ENCODE measurements at places on chromosomes 11 and 22.
A peak's percentile ranks its signal among the peaks of the same experiment; 100 is the strongest.

DNA sequence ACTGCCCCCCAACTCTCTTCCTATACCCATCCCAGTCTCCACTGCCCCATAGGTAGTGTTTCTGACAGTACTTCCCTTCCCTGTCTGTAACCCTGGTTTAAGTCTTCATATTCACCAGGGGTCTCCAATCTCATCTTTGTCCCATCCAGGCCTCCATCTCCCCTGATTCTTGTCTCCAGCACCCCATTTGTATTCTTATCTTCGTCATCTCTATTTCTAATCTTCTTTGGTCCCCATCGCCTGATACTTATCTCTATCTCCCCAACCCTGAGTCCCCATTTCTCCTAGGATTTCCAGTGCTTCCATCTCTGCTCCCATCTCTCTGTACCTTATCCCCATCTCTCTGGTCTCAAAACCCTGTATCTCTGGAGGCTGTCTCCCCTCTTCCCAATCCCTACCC lies 1.8 kb downstream of the PHOX2A start:
- DNase-seq, result no peak

GRCh38 chr11:125315079-125315740 lies 150.7 kb downstream of the PKNOX2 start:
- DNase-seq, result no peak

- no peak for DNase-seq
These were observed 1.3 kb downstream of the LRP5 start for GRCh38 chr11:68313574-68314202.

DNA sequence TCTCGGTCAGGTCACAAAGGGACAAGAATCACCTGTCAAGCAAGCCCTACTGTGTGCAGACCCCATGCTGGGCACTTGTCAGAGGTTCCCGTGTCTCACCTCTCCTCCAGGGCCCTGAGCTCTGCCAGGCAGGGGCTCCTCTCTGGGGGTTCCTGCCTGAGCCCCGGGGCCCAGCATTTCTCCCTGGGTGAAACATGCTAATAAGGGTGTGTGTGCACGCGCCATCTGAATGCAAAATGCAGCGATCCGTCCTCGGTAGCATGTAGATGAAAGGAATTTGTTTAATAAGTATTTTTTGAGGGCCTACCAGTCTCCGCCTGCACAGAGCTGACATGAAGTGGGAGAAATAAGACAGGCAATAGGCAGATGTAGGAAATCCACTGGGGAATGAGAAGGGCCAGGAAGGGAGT lies 5.8 kb downstream of the ELFN2 start:
- DNase-seq, result no peak

DNA sequence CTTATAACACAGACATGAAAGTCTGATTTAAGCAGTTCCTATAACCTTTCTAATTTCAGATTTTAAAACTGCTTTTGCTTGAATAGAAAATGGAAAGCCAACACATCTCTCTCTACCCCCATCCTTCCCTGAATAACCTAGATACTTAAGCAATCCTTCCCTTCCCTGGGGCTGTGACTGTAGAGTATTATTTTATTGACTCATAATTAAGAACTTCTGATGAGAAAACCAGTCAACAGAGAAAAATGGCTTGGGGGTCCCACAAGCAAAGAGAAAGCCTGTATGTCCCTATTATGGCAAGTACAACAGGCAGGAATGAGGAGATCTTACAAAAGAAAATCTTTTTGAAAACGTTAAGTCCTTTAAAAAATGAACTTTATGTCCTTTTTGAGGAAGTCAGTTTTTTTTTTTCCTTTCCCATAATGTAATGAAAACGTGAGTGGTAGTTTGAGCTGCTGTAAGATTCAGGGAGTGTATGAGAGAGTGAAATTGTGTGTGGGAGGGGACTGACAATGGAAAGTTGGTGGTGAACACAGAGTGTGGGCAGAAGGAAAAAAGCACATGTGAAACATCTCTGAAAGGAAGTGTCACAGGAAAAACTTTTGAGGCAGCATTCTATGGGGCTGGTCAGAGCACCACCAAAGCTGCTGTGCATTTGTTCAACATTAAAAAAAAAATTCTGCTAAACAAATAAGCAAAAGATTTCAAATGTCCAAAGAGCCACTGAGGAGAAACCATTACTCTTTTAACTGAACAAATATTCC lies 154.6 kb downstream of the MAML2 start:
- no peak for DNase-seq

DNA sequence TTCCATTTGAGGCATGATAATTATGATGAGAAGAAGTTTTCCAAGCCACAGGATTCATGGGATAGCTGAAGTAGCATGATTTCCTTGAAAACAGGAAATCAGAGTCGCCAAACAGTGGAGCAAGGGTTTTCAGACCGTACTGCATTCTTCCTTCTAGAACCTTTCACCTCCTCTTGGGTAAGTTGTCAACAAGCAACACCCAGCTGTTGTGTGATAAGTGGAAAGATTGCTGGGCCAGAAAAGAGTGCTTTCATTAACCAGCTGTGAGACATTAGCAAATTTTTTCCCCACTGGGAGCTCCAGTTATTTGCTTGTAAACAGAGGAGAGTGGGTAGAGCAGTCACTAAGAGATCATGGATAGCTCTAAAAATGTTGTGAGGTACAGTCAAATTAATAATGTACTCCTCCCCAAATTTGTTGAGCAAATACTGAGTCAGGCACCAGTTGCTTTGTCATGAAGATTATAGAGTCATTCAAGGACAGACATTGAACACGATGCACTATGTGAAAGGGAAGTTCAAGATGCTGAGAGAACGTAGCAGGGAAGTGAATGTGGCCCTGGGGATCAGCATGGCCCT lies 11.7 kb upstream of the MPEG1 start:
- no peak for DNase-seq

DNA sequence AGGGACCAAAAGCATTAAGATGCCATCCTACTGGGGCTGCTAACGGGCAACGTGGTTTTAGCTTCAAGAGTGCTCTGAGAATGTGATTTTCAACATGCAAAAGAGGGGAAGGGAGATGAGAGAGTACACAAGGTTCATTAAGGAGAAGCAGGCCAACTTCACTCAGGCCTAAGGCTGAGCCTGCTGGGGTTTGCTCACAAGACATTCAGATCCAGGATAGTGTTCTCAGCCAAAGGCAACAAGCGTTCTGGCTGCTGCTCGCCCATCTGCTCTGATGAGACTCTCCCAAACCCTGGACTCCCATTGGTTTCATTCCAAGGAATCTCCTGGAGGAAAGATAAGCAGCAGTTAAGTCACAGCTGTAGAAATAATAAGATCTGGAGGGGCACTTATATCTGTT lies 23.6 kb upstream of the UPB1 start:
- DNase-seq, result no peak

- no peak for DNase-seq
These were observed 121.6 kb downstream of the KCNQ1 start for GRCh38 chr11:2566223-2567025.

DNA sequence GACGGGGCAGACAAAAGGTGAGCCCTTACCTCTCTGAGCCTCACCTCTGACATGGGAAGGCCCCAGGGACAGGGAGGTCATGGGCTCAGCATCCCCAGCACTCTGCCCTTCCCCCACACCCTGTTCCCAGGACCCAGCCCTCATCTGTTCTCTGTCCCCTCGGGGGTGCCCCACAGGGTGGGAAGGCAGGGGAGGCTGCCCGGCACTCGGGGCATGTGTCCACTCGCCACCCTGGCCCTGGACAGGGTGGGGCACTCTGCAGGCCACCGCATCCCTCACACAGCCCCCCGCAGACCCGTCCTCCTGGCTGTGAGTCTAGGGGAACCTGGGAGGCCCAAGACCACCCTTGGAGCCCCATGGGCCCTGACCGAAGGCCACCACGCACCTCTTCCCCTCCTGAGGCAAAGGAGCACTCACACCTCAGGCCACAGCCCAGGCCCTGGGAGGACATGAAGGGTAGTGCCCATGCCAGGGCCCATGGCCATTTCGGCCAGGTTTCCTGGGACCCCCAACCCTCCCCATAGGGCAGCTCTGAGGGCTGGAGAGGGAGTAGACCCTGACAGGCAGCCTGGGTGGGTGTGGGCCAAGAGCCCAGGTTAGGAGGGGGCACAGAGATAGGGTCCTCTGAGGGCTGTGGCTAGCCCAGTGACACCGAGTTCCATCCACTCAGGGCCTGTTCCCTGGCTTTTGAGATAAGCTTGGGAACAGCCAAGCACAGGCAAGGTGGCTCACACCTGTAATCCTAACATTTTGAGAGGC lies 193.1 kb downstream of the IGLL1 start:
- DNase-seq, result no peak

GRCh38 chr11:73997120-73997770 lies 11.6 kb downstream of the UCP3 start:
- DNase-seq, result peak; percentile 24

DNA sequence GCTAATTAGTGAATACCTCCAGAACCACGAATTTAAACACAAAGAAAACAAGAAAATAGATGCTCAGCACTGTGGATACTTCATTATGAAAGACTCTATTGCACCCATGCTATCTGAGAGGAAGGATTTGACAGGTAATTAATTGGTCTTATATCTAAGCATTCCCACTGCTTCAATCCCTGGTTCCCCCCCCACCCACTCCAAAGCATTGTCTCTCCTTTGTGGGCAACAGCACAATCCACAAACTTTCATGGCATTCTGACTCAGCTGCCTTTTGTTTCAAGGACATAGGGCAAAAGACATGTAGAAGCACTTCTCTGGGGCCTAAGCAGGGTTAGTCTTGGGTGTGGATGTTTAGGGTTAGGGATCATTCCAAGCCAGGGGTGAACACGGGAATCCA lies 551.4 kb downstream of the BUD13 start:
- no peak for DNase-seq

DNA sequence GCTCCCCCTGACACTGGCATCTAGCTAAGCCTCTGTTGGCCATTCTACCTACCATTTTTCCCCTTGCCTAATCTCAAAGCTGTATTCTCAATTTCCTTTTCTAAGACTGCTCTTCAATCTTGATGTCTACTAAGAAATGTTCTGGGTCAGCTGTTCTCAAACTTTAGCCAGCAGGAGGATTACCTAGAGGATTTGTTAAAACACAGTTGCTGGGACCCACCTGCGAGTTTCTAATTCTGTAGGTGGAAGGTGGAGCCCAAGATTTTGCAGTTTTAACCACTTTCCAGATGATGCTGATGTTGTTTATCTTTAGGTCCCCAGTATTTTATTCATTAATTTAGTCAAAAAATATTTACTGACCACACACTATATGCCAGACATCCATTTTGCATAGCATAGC lies 9.3 kb upstream of the ARHGAP42 start:
- no peak for DNase-seq

DNA sequence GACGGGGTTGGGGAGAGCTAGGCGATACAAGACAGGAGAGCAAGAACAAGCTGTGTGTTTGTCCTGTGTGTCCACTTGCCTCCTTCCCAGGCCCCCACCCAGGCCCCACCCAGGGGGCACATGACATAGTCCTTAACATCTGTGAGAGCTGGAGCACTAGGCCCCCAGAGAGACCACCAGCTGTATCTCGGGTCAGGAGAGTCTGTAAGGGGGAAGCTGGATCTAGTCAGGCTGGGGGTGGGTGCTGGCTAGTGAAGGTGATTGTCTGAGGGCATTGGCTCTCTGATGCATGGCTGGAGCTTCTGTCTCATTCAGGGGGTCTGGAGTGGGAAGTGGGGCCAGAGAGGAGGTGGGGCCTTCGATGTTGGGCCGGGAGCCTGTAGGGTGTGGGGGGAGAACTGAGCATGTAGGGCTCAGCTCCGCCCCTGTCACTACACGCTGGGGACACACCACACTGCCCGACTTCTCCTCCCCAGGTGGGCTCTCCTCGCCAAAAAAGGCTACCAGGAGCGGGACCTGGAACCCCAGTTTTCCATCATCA lies 571 bp downstream of the P2RX6 start:
- DNase-seq, result no peak

DNA sequence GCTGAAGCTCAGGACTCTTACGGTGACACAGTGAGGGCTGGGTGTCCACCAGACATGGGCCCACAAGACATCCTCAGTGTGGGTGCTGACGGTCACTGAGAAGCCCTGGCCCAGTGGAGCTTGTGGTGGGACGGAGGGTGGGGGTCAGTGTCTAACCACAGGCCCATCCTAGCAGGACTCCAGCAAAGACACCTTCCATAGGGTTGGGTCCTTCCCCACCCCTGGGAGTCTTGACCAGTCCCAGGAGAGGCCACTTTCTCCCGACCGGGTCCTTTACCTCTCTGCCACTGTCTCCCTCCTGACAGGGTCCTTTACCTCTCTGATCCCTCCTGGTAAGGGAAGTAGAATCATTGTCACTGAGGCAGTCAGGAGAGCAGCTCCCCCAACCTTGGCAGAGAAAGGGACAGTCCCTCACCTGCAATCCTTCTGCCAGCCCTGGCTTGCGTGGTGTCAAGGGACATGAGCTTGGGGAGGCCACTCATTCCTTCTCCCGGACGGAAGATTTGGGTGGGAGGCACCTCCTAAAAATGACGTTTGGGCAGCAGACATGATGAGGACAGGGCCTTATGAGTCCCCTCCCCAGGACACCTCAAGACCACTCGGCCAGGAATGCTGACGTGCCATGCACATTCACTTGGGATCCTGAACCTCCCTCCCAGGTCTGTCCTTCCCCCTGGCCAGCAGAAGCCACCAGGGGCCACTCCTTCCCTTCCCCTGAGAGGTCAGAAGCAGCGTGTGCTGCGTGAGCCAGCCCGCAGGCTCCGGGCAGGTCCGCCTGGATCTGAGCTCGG lies 91.5 kb upstream of the FGF3 start:
- no peak for DNase-seq

DNA sequence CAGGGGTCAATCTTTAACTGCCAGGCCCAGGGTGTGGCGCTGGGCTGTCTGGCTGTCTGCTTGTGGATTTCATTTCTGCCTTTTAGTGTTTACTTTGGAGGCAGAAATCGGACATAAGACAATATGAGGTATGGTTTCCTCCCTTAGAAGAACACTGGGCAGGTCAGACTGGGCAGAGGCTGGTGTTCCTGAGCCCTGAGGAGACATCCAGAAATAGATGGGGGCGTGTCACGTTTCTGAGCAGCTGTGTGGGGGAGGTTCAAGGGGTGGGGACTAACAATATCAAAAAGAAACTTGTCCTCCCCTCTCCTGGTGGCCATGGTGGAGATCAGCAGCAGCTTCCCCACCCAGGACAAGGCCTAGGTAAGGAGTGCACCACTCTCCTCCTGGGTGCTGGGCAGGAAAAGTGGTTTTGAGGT lies at the start of gene ART1:
ART1 (plus strand) TSS at position 312 of the 419 bp plus-strand sequence. CDS start 14,086 bp downstream, outside the sequence.
- no peak for DNase-seq

DNA sequence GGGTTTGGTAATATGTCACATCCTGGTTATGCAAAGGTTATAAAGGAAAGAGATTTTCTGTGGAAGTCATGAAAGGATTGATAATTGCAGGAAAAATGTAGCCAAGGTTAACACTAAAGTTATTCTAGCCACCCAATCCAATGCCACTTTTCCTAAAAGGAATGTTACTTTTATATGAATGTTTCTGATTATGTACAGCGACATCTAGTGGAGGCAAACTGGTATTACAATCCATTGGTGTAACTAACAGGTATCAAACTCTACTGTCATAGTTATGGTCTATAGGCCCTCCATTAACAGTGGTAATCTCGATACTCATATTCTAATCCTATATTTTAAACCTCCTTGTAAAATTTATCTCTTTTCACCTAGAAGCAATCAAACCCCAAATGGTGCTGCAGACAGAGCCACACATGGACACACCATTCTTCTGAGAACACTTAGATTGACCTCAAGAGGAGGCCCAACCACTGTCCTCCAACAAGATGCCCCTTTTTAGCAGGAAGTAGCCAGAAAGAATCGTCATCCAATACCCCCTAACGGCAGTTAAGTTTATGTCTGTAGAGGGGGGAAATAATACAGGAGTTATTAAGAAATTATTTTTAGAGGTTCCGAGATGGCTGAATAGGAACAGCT lies 74.9 kb upstream of the RAG2 start:
- no peak for DNase-seq

- peak; percentile 21 for DNase-seq
These were observed 86.5 kb downstream of the MYEOV start for GRCh38 chr11:69380451-69380901.

GRCh38 chr11:61935861-61936260 lies 14.3 kb upstream of the BEST1 start:
- DNase-seq, result no peak

Measured in activated CD4-positive, CD25-positive, alpha-beta regulatory T cell treated with anti-CD3 and anti-CD28 coated beads, Interleukin-2, amount 50 U/mL, for 72 hours (primary cell).